ENCODE measurements at places on chromosomes 3 and 15.
A peak's percentile ranks its signal among the peaks of the same experiment; 100 is the strongest.

DNA sequence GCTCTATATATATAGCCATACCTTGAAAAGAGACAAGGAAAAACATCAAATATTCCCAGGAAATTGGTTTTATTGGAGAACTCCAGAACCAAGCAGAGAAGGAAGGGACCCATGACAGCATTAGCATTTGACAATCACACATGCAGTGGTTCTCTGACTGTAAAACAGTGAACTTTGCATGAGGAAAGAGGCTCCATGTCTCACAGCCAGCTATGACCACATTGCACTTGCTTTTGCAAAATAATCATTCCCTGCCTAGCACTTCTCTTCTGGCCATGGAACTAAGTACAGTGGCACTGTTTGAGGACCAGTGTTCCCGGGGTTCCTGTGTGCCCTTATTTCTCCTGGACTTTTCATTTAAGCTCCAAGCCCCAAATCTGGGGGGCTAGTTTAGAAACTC, 85.5 kb downstream of the TGFBR2 start:
- H3K27me3 ChIP-seq = no peaks in the 10 kb centered on the region
- H3K4me3 ChIP-seq = no peak overlapping the region
- peak overlapping the region; percentile 82 for H3K27ac ChIP-seq
- peaks cover 82% of the 10 kb centered on the region for H3K4me1 ChIP-seq
- H3K36me3 ChIP-seq = peaks cover 85% of the 10 kb centered on the region

- peak overlapping the region; percentile 11 for H3K27ac ChIP-seq
- H3K36me3 ChIP-seq = no peaks in the 10 kb centered on the region
- peaks cover 3% of the 10 kb centered on the region for H3K27me3 ChIP-seq
- H3K4me3 ChIP-seq = no peak overlapping the region
- peaks cover 10% of the 10 kb centered on the region for H3K4me1 ChIP-seq
These were observed 72.1 kb upstream of the FNDC3B start for GRCh38 chr3:171967137-171967783.

GRCh38 chr15:98358971-98359370, 289.4 kb upstream of the IGF1R start:
- no peak overlapping the region for H3K4me3 ChIP-seq
- no peak for DNase-seq
- no peaks in the 10 kb centered on the region for H3K36me3 ChIP-seq

DNA sequence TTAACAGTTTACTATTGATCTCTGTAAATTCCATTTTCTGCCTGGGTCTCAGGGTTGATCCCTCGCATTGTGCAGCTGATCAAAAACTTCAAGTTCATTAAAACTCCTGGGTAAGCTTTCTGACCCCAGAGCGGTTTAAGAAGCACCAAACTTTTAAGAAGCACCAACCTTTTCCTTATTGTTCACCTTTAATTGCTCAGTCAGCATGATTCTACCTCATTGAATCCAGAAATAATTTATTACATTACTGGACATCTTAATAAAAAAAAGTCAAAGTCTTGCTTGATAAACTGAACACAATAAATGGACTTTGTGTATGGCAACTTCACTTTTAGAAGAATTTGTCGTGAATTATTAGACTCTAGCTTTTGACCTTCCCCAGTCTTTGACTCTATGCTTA, 46.9 kb downstream of the HDGFL3 start:
- peaks cover 34% of the 10 kb centered on the region for H3K4me1 ChIP-seq
- H3K36me3 ChIP-seq = peaks cover 13% of the 10 kb centered on the region
- H3K27ac ChIP-seq = no peak overlapping the region
- DNase-seq = no peak
- no peaks in the 10 kb centered on the region for H3K27me3 ChIP-seq

GRCh38 chr3:143433787-143434378, 314.3 kb downstream of the CHST2 start:
- H3K4me1 ChIP-seq = no peaks in the 10 kb centered on the region
- H3K27me3 ChIP-seq = no peaks in the 10 kb centered on the region
- H3K4me3 ChIP-seq = no peak overlapping the region
- peak; percentile 62 for DNase-seq
- no peak overlapping the region for H3K27ac ChIP-seq

- H3K4me3 ChIP-seq = no peak overlapping the region
- no peaks in the 10 kb centered on the region for H3K4me1 ChIP-seq
- no peaks in the 10 kb centered on the region for H3K36me3 ChIP-seq
- DNase-seq = no peak
- no peak overlapping the region for H3K27ac ChIP-seq
These were observed 694.9 kb downstream of the MECOM start for GRCh38 chr3:168968609-168969008.

DNA sequence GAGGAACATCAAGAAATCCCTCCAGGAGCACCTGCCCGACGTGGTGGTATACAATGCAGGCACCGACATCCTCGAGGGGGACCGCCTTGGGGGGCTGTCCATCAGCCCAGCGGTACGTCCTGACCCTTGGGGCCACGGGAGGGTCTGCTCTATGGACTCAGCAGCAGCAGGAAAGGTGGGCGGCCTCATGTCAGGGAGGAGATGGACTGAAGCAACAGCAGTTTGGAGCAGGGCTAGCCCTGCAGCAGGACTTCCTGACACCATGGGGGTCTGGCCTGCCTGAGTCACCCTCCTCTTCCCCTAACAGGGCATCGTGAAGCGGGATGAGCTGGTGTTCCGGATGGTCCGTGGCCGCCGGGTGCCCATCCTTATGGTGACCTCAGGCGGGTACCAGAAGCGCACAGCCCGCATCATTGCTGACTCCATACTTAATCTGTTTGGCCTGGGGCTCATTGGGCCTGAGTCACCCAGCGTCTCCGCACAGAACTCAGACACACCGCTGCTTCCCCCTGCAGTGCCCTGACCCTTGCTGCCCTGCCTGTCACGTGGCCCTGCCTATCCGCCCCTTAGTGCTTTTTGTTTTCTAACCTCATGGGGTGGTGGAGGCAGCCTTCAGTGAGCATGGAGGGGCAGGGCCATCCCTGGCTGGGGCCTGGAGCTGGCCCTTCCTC, 24.2 kb downstream of the HDAC11 start:
- H3K4me3 ChIP-seq = no peak overlapping the region
- DNase-seq = no peak
- no peaks in the 10 kb centered on the region for H3K27me3 ChIP-seq
- H3K27ac ChIP-seq = no peak overlapping the region
- H3K36me3 ChIP-seq = no peaks in the 10 kb centered on the region
- no peaks in the 10 kb centered on the region for H3K4me1 ChIP-seq
